ENCODE measurements at places on chromosomes 4 and X.

DNA sequence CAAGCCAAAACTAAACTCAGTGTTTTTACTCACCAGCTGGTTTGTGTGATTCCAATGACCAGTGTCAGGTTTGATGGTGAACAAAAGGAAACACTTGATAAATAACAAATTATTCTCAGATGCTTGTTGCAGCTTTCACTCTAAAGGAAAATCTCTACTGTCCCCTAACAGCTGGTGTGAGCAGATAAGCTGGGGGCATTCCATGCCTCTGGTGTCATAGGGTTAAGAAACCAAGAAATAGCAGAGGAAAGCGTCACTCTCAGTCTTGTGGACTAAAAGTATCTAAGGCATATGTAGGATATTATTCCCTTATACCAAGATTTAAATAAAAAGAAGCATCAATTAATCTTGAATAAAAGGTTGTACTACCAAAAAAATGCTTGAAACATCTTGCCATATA, 24.3 kb downstream of the TRPC5 start:
- H3K36me3 ChIP-seq, result no peaks in the 10 kb centered on the region
- no peak overlapping the region for H3K27ac ChIP-seq
- H3K27me3 ChIP-seq, result peaks cover 29% of the 10 kb centered on the region
- no peak overlapping the region for H3K4me3 ChIP-seq
- DNase-seq, result no peak

DNA sequence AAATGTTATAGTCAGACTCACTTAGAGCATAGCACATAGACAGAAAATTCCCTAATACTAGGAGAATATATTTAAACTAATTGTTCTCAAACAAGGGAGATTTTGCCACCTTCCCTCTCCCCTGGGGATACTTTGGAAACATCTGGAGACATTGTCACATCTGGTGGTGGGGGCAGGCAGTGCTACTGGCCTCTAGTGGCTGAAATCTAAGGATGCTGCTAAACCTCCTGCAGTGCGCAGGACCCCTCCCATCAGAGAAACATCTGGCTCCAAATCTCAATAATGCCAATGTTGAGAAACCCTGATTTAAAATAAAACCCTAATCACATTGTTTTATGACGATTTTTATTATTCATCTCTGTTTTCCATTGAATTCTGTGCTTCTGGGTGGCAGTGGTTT, 244.9 kb downstream of the FRMPD4 start:
- H3K27me3 ChIP-seq, result peaks cover 5% of the 10 kb centered on the region
- H3K27ac ChIP-seq, result no peak overlapping the region
- no peak overlapping the region for H3K4me3 ChIP-seq

DNA sequence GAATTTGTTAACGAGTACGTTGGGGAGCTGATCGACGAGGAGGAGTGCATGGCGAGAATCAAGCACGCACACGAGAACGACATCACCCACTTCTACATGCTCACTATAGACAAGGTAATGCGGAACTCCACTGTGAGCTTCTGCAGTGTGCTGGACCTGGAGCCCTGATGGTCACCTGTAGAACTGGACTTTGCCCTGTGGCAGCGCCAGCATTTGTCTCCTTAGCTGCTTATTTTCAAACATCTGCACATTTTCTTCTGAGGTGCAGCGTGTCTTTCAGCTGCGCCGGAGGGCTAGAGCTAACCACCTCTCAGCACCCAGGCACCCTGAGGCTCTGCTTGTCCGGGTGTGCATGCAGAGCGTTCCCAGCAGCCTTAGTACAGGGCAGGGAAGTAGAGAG, 47.7 kb downstream of the NELFA start:
- no peak for DNase-seq
- no peak overlapping the region for H3K4me3 ChIP-seq
- H3K4me1 ChIP-seq, result peaks cover 5% of the 10 kb centered on the region
- H3K27me3 ChIP-seq, result no peaks in the 10 kb centered on the region
- no peak overlapping the region for H3K27ac ChIP-seq

GRCh38 chrX:40953369-40953768, 131.9 kb upstream of the USP9X start:
- H3K27me3 ChIP-seq, result peaks cover 37% of the 10 kb centered on the region
- H3K36me3 ChIP-seq, result peaks cover 7% of the 10 kb centered on the region
- no peak for DNase-seq
- H3K4me1 ChIP-seq, result peaks cover 9% of the 10 kb centered on the region

GRCh38 chr4:17595471-17596005, 18.5 kb downstream of the LAP3 start:
- H3K4me3 ChIP-seq, result no peak overlapping the region
- no peak overlapping the region for H3K27ac ChIP-seq
- DNase-seq, result no peak
- peaks cover 14% of the 10 kb centered on the region for H3K36me3 ChIP-seq
- H3K4me1 ChIP-seq, result peaks cover 11% of the 10 kb centered on the region

All from activated T-cell treated with anti-CD3 and anti-CD28 coated beads, Interleukin-2, amount 50 U/mL, for 72 hours (primary cell).